ENCODE measurements at places on chromosomes 6 and 20.

- no peaks in the 10 kb centered on the region for H3K36me3 ChIP-seq
- H3K27me3 ChIP-seq, result no peaks in the 10 kb centered on the region
- H3K27ac ChIP-seq, result no peak overlapping the region
- no peaks in the 10 kb centered on the region for H3K4me1 ChIP-seq
These were observed 109.7 kb downstream of the RCAN2 start for GRCh38 chr6:46381579-46381978.

DNA sequence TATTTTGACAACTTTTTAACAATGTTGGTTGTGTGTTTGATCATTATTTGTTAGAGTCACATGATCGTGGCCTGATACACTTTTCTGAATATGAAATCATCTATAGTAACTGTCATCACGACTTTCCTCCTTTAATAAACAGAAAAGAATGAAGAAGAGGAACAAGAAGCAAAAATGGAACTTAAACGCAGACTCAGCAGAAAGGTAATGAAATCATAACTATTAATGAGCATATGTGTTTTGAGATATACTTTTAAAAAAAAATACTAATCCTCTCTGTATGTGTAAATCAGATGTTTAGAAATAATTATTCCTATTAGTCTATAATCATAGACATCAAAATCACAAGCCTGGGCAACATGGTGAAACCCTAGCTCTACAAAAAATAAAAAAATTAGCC is 60.1 kb upstream of the LTV1 start:
- no peak for DNase-seq
- no peak overlapping the region for H3K27ac ChIP-seq
- H3K4me3 ChIP-seq, result no peak overlapping the region
- no peaks in the 10 kb centered on the region for H3K4me1 ChIP-seq

- no peak overlapping the region for H3K27ac ChIP-seq
- H3K27me3 ChIP-seq, result peaks cover 14% of the 10 kb centered on the region
- DNase-seq, result no peak
- peaks cover 16% of the 10 kb centered on the region for H3K4me1 ChIP-seq
These were observed 17.9 kb downstream of the GCM1 start for GRCh38 chr6:53130569-53131290.

DNA sequence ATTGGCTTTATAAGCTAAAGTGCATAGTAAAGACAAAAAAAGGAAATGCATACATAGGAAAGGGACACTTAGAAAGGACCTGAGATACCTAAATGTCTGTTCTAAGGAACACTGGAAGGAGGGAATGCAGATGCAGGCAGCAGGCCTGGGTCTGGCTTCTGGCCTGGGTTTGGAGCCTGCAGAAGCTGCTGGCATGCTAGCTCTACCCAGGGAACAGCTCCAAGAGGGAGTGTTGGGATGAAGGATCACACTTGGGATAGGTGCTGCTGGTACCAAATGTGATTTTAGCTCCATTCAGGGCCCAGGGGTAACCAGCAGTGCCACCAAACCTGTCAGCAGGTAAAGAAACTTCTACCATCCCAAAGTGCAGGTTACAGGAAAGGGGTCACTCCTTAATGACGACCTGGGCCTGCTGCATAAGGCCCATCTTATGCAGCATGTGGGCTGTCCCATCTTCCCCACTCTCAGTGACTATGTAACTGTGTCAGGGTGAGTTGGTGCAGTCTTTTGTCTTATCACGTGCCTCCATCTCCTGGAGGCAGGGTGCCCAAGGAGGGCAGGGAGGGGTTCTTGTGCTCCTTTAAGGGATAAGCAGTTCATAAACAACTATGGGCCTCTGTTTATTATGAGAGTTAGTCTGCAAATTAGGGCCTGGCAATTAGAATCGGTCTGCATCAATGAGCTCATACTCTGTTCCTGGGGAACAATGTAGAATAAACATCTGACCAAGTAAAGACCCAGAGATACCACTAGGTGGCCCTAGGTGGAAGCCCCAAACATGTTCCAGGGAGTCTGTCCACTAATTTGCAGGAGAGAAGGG is 26.9 kb downstream of the DDX27 start:
- DNase-seq, result no peak
- peak overlapping the region; percentile 57 for H3K27ac ChIP-seq
- no peaks in the 10 kb centered on the region for H3K27me3 ChIP-seq
- no peak overlapping the region for H3K4me3 ChIP-seq
- H3K36me3 ChIP-seq, result peaks cover 57% of the 10 kb centered on the region
- no peaks in the 10 kb centered on the region for H3K4me1 ChIP-seq

- H3K4me1 ChIP-seq, result no peaks in the 10 kb centered on the region
- peaks cover 57% of the 10 kb centered on the region for H3K27me3 ChIP-seq
- peak; percentile 26 for DNase-seq
- no peak overlapping the region for H3K4me3 ChIP-seq
- no peak overlapping the region for H3K27ac ChIP-seq
- H3K36me3 ChIP-seq, result no peaks in the 10 kb centered on the region
These were observed 45.5 kb upstream of the GLP1R start for GRCh38 chr6:39003072-39003471.

DNA sequence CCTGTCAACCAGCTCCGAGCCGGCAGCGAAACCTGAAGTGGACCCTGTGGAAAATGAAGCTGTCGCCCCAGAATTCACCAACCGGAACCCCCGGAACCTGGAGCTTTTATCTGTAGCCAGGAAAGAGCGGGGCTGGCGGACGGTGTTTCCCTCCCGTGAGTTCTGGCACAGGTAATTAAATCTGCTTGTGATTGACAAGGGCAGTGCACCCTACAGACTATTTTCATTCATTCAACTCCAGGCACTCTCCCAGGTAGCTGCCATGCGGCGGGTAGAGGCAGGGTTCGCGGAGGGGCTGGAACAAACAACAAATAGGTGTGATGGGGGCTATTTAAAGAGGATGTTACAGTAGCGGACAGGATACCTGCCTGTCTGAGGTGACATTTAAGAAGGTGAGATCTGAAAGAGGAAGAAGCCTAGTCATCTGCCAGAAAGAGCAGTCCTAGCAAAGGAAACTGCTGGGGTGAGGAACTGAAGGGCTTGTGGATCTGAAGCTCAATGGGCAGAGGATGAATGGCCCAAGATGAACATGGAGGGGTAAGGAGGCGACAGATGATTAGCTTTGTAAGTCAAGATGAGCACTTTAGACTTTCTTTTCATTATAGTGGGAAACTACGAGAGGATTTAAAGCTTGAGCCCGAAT is 810 bp downstream of the MRPL18 start:
- DNase-seq, result no peak

DNA sequence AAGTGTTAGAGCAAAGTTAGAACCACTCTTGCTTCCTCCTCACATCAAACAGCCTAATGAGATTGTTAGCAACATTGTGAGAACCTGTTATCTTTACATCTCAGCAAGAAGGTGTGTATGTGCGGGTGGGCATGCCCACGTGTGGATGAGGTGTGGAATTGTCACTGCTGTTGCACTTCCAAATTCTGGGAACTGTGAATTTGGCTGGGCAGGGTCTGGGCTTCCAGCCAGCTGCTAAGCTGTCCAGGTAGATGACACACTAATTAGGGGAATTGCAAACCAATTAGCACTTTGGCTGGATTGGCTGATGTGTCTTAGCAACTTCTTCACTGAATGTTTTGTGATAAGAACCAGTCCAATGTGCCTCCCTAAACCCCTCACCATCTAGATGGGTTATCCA is 848.2 kb downstream of the DHX35 start:
- H3K4me3 ChIP-seq, result no peak overlapping the region
- DNase-seq, result no peak
- no peaks in the 10 kb centered on the region for H3K36me3 ChIP-seq
- no peak overlapping the region for H3K27ac ChIP-seq
- H3K27me3 ChIP-seq, result peaks cover 4% of the 10 kb centered on the region

GRCh38 chr6:108782179-108783041 is 65.8 kb upstream of the ARMC2 start:
- peaks cover 36% of the 10 kb centered on the region for H3K4me1 ChIP-seq
- DNase-seq, result peak; percentile 73
- peak overlapping the region; percentile 87 for H3K4me3 ChIP-seq
- H3K27ac ChIP-seq, result no peak overlapping the region
- peaks cover 61% of the 10 kb centered on the region for H3K27me3 ChIP-seq

GRCh38 chr20:5737619-5737953 is 12.6 kb upstream of the SHLD1 start:
- H3K4me1 ChIP-seq, result peaks cover 14% of the 10 kb centered on the region
- H3K27me3 ChIP-seq, result peaks cover 14% of the 10 kb centered on the region
- H3K27ac ChIP-seq, result no peak overlapping the region
- H3K36me3 ChIP-seq, result no peaks in the 10 kb centered on the region

GRCh38 chr6:92460133-92460532 is 959.2 kb downstream of the EPHA7 start:
- no peak for DNase-seq
- H3K4me1 ChIP-seq, result no peaks in the 10 kb centered on the region
- H3K27me3 ChIP-seq, result peaks cover 4% of the 10 kb centered on the region
- no peaks in the 10 kb centered on the region for H3K36me3 ChIP-seq
- no peak overlapping the region for H3K27ac ChIP-seq

DNA sequence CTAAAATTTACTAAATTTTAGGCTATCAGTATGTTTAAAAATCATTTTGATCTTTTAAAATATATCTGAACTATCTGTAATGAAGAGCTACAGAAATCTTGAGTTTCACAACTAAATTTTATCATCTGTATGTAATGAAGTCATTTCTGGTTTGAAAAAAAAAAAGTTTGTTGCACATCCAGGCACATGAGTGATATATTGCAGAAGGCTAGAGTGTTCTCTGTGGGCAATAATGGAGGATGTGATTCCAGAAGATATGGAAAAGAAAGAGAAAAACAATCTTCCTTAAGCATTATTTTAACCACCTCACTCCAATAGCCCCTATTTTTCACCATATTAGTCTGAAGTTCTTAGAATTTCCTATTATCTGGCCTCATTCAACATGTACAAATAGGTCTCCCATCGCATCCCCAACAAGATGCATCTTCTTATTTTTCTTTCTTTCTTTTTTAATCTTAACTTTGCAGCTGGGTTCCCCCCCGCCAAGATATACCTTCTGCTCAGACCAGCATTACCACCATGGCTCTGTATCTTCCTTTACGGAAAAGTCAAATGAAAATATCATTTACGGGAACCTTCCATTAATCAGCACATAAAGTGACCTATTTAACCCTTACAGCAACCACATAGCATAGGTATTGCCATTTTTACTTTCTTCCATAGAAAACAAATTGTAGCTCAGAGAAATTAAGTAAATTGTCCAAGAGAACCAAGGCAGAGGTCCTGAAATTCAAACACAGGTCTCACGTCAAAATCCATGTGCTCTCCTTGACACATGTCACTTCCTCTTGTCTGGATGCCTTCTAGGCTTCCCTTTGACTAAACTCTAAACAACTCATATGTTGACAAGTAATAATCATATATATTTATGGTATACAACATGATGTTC is 116.9 kb downstream of the KIF13A start:
- H3K4me1 ChIP-seq, result peaks cover 9% of the 10 kb centered on the region
- no peak for DNase-seq
- H3K27ac ChIP-seq, result no peak overlapping the region
- H3K27me3 ChIP-seq, result no peaks in the 10 kb centered on the region
- H3K36me3 ChIP-seq, result no peaks in the 10 kb centered on the region

GRCh38 chr20:19944772-19945459 is 72.2 kb upstream of the NAA20 start:
- no peaks in the 10 kb centered on the region for H3K4me1 ChIP-seq
- no peak overlapping the region for H3K4me3 ChIP-seq
- H3K27me3 ChIP-seq, result peaks cover 3% of the 10 kb centered on the region
- no peak for DNase-seq
- H3K36me3 ChIP-seq, result peaks cover 63% of the 10 kb centered on the region

DNA sequence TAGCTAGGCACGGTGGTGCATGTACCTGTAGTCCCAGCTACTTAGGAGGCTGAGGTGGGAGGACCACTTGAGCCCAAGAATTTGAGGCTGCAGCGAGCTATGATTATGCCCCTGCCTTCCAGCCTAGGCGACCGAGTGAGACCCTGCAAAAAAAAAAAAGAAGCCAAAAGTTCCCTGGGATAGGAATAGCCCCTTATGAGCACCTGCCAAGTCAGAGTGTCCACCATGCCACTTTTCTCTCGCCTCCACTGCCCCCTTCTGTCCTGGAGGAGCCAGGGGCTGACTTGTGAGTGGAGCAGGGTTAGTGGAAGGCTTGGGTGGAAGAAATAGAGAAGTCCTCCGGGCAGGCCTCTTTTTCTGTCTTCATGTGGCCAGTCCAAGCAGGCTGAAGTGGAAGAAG is 12.1 kb upstream of the DDX27 start:
- H3K4me3 ChIP-seq, result no peak overlapping the region
- DNase-seq, result no peak
- H3K27ac ChIP-seq, result no peak overlapping the region

All from nephron progenitor cell (in vitro differentiated cells).